ENCODE measurements at places on chromosomes 5 and 9.

- no peak for DNase-seq
Observed at GRCh38 chr9:5543875-5544702, 33.8 kb downstream of the PDCD1LG2 start.

DNA sequence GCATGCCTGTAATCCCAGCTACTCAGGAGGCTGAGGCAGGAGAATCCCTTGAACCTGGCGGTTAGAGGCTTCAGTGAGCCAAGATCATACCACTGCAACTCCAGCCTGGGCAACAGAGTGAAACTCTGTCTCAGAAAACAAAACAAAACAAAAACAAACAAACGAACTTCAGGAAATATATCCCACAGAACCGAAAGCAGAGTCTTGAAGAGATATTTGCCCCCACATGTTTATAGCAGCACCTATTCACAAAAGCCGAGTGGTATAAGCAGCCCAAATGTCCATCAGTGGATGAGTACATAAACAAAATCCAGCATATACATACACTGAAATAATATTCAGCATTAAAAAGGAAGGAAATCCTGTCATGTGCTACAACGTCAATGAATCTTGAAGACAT, 57.6 kb upstream of the GRIN3A start:
- no peak for DNase-seq

GRCh38 chr5:53418409-53418808, 62.0 kb upstream of the FST start:
- DNase-seq, result no peak

DNA sequence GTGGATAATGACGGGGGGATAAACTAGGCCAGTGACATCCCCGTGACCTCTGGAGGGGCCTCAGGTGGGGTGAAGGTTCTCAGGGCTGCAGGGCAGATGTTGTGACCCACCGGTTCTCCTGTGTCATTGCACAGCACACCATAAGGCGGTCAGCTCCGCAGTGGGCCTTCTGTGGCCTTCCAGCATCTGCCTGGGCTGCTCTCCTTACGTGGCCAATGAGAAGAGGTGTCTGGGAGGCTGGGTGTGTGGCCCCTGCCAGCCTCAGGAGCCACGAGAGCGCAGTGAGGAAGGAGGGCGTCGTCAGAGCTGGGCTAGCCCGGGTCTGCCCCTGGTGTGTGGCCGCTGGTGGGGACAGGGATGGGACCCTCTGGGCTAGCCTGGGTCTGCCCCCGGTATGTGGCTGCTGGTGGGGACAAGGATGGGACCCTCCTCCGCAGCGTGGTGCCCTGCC, 48.7 kb downstream of the COL5A1 start:
- DNase-seq, result no peak

GRCh38 chr9:106755736-106756135, 107.2 kb upstream of the ZNF462 start:
- DNase-seq, result no peak
